ENCODE measurements at places on chromosomes 4 and X.

- no peak for DNase-seq
These were observed 155.7 kb upstream of the MAP3K15 start for GRCh38 chrX:19670854-19671620.

- DNase-seq, result no peak
These were observed 959.6 kb upstream of the NDST4 start for GRCh38 chr4:116073051-116073450.

DNA sequence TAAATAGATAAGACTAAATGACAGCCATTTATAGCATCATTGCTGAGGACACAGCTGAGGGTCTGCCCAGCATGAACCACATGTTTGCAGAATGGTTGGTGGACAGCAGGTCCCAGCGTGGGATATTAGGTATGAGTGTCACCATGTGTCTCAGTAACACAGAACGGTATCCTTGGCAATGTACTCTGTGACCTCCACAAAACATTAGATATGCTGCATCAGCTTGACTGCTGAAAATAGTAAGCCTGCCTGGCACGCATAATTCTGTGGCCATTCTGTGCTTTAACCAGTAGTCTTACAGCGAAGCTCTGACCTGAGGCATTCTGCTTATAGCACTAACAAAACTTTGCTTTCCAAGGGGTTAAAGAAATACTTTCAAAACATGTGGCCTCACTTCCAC lies 32.0 kb downstream of the LIMCH1 start:
- DNase-seq, result no peak

GRCh38 chrX:69562904-69563578 lies 52.9 kb upstream of the EDA start:
- no peak for DNase-seq

- no peak for DNase-seq
These were observed 77.0 kb downstream of the ATP8A1 start for GRCh38 chr4:42579903-42580302.

DNA sequence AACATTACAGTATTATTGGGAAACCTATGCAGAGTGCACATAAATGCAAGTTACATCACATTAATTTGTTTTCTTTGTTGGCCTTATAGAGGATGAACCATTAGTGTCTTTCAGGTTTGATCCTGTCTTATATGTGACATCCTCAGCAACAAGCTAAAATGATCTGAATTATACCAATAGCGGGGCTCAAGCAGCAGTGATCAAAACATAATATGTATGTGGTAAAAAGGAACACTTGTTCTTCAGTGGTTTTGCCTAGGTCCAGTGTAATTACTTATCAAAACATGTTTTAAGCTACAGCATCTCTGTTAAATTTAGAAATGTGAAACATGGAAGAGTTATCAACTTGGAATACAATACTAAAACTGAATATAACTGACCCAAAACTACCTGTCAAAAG lies 9.1 kb downstream of the TAF9B start:
- DNase-seq, result no peak

DNA sequence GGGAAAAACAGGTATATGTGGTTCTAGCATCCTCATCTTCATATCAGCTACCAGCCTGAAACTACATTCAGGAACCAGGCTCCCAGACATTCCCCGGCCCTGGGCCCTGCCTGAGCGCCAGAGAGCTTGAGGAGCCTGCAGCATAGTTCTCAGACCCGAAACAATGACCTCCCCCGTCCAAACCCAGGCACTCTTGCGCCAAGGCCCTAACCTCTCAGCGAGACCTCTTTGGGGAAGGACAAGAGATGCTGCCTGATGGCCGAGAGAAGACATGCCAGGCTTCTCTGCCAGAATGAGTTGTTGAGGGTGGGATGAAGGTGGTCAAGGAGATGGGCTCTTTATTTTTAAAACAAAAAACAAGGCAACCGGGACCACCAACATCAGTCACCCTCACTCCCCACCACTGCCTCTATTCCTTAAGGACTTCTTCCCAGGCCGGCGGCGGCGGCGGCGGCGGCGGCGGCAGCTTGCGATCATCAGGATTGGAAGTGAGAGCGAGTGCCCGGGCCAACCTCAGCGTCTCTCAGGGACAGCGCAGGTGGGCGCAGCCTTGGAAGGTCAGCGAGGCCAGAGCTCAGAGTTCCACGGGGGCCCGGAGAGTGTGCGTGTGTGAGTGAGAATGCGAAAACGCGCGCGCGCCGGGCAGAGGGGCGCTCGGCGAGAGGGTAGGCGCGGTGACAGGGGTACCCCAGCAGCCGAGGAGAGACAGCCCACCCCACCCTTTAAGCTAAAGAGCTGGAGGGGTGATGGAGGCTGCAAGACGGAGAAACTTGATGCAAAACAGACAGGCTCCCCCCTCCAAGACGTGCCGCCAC lies 601 bp downstream of the INPP4B start:
- no peak for DNase-seq

DNA sequence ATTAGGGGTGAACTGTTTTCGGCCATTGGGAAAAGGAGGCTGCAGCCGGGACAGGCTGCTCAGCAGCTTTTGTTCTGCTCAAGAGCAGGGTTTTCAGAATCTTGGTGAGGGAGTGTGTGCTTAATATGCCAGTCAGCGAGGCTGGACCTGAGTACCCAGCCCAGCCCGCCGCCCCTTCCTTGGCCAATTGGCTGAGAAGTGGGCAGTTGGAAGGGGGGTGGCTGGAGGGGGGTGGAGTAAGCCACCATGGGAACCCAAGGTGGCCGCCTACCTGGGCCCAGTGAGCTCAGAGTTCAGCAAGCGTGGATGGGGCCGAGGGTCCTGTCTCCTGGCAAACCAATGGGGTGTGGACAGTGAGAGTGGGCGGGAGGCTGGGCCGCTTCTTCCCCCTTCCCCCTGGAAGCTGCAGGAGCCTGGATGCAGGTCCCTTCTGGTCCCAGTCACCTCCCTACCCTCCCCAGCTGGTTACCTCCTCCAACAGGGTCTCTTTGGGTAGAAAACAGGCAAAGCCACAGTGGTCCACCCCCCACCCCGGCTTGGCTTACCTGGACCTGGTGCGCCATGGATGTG lies 52.5 kb downstream of the SORCS2 start:
- no peak for DNase-seq

DNA sequence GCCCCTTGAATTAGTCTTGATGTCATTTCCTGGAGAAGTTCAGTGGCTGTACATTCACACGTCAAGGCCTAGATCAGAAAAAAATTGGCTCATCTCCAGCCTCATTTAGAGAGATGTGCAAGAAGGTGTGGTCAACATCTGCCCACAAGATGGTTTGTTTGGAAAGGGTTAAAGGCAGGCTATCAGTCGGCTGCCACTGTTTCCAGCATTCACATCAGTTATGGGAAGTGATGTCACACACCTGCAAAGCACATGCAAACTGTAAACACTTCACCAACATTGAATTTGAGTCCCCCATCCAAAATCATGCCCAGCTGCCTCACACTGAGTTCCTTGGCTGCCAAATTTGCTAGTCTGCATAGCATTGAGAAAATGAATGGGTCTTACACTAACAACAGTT lies 498.3 kb upstream of the INTU start:
- DNase-seq, result no peak
